Thoracic aorta (tissue), 2 donors: ENCODE measurements at places on chromosomes 3 and 15. TPM values are rescaled to one million over a fixed set of nuclear protein-coding genes. Genes with fewer than 3 reads are reported as not detected.

TUSC7 gene
- total RNA-seq: not detected

SHF gene
- 18.7 TPM for total RNA-seq

MOBP gene
- not detected for total RNA-seq

RRP9 gene
- total RNA-seq: 21.8 TPM

TP63 gene
- total RNA-seq: 0.14 TPM

GOLGA8K gene
- total RNA-seq: not detected

IGSF11 gene
- 0.71 TPM for total RNA-seq

POLQ gene
- 0.42 TPM for total RNA-seq

AADAC gene
- total RNA-seq: not detected

DMXL2 gene
- total RNA-seq: 20.3 TPM

ZPLD1 gene
- total RNA-seq: not detected

ROPN1 gene
- not detected for total RNA-seq

GRIP2 gene
- 1.5 TPM for total RNA-seq

OR5K2 gene
- total RNA-seq: not detected

CPN2 gene
- not detected for total RNA-seq

GREM1 gene
- total RNA-seq: 0.95 TPM

HMG20A gene
- total RNA-seq: 25.7 TPM

BFSP2 gene
- total RNA-seq: not detected

RARB gene
- 12.3 TPM for total RNA-seq

STRIT1 gene
- total RNA-seq: not detected

EFCAB12 gene
- 0.68 TPM for total RNA-seq

TF gene
- 1.6 TPM for total RNA-seq

PPIB gene
- 331 TPM for total RNA-seq

THOC7 gene
- total RNA-seq: 38.0 TPM

DOCK3 gene
- 0.14 TPM for total RNA-seq

ENTPD3 gene
- not detected for total RNA-seq

FEZF2 gene
- total RNA-seq: not detected

SLC6A11 gene
- not detected for total RNA-seq
